ENCODE measurements at places on chromosomes 13 and 19. TPM values are rescaled to one million over a fixed set of nuclear protein-coding genes. Genes with fewer than 3 reads are reported as not detected.

DNA sequence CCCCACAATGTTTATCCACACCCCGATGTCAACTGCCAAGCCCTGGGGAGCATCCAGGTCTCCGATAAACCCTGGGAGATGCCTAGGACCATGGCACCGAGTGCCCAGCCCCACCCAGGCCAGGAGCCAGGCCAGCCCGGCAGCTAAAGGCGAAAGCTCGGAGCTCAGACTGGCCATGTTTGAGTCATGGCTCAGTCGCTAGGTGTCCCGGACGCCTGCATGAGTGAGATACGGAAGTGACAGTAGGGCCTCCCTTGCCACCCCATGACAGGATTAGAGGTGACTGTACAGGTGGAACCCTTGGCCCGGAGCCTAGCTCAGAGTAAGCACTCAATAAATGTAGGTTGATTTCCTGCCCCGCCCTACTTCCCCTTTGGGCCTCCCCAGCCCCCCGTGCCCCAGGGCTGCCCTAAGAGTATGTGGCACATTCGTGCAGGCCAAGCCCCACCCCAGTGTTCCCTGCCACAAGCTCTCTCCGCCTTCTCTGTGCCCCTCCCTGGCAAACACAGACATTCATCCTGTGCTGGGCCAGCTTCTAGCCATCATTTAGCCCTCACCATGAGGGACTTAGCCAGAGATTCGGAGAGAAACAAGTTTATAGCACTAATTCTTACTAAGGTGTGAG, 5.8 kb upstream of the TPM4 start:
- ATAC-seq = peak; percentile 98

- ATAC-seq = peak; percentile 74
These were observed 66.9 kb upstream of the TM9SF2 start for GRCh38 chr13:99434258-99434788.

DNA sequence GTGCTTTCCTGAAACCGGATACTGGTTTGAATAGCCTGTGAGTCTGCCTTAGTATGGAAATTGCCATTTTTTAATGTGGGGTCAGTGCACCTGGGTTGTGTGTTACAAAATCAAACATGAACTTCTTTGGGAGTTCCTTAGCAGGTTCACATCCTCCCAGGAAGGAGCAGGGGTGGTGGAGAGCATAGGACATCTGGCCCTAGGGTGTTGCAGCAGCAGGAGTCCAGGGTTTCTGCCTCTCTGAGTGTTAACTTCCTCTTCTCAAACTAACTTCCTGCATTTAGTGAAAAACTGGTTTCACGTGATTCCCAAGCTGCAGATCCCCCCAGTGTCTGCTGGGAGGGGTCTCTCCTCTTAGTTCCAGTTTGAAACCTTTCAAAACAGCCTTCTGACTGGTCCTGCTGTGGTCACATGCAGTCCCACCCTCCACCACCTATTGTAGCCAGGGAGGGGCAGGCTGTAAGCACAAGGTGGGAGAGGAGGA, 7.2 kb downstream of the RNASEH2B start:
- ATAC-seq = no peak

The CD320 gene
- 87.8 TPM for total RNA-seq

DNA sequence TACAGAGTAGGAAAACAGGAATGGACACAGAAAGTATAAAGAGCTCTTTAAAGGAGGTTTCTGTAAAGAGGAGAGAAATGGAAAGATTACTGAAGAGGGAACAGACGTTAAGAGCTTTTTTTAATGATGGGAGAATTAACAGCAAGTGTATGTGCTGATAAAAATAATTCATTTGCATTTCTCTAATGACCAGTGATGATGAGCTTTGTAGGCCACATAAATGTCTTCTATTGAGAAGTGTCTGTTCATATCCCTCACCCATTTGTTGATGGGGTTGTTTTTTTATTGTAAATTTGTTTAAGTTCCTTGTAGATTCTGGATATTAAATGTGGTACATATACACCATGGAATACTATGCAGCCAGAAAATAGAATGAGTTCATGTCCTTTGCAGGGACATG, 40.0 kb downstream of the MYO16 start:
- ATAC-seq = no peak

GRCh38 chr19:36049080-36049698, 4.9 kb downstream of the THAP8 start:
- no peak for ATAC-seq

DNA sequence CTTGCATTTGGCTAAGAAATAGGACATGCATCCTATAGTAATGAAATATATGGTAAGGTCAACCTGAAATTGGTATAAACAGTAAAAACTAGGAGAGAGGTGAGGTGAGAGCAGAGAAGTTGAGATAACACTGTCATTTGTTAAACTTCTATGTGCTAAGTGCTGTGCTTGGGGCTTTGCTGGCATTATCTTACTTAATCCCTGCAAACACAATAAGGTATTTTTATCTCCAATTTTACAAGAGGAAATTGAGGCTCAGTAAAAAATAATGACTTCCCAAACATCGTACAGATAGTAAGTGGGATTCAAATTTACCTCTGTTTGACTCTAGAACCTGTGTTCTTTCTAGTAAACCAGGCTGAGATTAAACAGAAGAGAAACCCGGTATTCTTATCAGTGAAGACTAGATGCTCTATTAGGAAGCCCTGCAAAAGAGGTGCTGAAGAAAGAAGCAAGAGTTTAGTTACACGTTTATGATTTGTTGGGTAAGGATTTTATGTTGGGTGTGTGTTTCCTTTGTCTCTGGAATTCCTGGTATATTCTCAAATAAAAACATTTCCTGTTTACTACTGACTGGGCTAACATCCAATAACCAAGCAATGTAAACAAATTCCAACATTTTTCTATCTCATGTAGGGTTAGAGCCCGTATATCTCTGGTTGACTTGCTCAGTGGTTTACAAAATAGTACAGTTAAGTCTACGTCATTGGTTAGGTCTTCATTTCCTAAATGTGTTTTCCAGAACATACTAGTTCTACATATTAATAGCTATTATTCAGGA, 137.3 kb upstream of the FNDC3A start:
- no peak for ATAC-seq

DNA sequence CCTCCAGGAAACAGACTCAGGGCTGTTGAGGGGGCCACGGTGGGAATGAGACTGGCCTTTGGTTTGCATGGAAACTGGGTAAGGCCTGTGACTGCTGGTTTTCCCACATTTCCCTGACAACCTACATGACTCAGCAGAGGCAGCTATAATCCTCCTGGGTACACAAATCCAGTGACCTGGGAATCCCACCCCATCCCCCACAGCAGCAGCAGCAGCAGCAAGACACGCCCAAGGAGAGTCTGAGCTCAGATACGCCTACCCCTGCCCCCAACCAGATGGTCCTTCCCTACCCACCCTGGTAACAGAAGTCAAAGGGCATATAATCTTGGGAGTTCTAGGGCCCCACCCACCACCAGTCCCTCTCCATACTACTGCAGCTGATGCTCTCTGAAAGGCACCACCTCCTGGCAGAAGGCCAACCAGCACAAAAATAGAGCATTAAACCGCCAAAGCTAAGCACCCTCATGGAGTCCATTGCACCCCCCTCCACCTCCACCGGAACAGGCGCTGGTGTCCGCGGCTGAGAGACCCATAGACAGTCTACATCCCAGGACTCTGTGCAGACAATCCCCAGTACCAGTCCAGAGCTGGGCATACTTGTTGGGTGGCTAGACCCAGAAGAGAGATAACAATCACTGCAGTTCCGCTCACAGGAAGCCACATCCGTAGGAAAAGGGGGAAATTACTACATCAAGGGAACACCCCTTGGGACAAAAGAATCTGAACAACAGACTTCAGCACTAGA, 237.2 kb upstream of the SPRY2 start:
- ATAC-seq = no peak

- no peak for ATAC-seq
These were observed 365.2 kb downstream of the PCDH17 start for GRCh38 chr13:57996717-57997116.

GRCh38 chr19:42468273-42468796, 25.6 kb upstream of the CXCL17 start:
- ATAC-seq = no peak

The PET100 gene
- 90.1 TPM for total RNA-seq

- ATAC-seq = peak; percentile 68
These were observed at the start of gene NDUFA11 for GRCh38 chr19:5903624-5904351. NDUFA11 (minus strand) TSS chr19:5903790; CDS start chr19:5903708, 82 bp downstream.

GRCh38 chr13:34462843-34463242, 479.2 kb upstream of the NBEA start:
- ATAC-seq = no peak

GRCh38 chr13:110523838-110524540, 37.5 kb downstream of the RAB20 start:
- no peak for ATAC-seq

GRCh38 chr13:22027566-22027965, 356.7 kb downstream of the FGF9 start:
- ATAC-seq = no peak

The LILRB3 gene
- total RNA-seq = 0.85 TPM

DNA sequence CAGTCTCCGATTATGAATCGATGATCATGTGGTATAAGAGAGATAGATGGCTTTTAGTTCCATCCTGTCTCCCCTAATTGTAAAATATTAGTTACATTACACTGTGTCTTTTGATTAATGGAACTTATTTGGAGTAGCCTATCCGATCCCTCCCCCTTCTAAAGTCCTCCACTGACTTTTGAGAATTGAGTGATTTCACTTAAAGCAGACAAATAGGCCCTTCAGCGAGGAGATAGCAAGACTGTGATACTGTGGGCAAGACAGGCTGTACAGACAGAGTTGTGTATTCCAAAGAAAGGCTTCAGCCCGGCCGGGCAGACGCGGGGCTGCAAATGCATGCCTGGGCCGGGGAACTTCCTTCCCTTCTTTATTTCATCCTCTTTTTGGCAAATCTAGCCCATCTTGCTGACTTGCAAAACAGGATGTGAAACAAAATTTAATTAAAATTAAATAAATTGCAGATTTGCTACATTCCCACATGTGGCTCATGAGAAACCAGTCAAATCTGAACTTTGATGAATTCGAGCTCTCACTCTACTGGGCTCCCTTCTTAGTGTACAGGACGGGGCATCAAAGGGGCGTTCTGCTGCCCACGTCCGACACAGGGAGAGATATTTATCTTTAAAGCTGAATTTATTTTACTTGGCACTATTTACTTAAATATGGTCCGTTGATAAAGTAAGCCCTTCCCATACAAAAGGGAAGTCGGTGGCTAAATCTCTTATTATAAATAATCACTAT, 314.8 kb downstream of the ZNF536 start:
- ATAC-seq = no peak

DNA sequence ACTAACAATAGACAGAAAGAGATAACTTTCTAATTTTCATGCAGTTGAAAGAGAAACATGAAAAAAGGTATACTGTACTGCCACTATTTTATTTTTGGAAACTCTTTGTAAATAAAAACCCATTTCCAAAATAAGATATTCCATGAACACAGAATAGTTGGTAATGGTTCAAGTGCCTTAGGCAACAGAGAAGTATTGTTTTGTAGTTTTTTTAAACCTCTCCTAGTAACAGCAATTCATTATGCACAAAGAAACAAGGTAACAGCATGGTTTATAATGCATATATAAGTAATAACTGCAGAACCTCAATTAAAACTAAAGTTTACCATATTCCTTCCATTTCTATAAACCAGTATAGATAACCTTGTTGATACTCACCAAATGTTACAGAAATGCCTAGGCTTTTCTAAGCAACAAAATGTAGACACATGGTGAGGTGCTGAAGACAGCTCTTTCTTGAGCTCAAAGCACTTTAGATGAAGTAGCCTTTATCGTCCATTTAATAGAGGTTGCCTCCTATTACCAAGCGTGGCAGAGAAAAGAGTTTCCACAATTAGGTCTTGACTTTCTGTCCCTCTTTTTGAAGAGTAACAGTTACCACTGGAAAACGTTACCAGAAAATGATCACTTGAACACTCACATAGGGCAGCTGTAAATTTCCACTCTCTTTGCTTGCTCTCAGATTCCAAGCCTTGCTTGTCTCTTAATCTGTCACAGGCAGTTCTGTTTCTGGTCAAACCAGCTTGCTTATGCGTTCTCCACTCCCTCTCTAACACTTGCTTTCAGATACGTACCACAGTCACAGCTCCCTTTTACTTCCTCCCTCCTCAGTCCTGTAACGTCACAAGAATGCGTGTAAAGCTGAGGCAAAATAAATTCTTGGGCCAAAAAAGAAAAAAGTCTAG, 42.9 kb downstream of the CAB39L start:
- ATAC-seq = no peak

The ADAT3 gene
- 12.2 TPM for total RNA-seq

The MYH14 gene
- total RNA-seq = not detected

DNA sequence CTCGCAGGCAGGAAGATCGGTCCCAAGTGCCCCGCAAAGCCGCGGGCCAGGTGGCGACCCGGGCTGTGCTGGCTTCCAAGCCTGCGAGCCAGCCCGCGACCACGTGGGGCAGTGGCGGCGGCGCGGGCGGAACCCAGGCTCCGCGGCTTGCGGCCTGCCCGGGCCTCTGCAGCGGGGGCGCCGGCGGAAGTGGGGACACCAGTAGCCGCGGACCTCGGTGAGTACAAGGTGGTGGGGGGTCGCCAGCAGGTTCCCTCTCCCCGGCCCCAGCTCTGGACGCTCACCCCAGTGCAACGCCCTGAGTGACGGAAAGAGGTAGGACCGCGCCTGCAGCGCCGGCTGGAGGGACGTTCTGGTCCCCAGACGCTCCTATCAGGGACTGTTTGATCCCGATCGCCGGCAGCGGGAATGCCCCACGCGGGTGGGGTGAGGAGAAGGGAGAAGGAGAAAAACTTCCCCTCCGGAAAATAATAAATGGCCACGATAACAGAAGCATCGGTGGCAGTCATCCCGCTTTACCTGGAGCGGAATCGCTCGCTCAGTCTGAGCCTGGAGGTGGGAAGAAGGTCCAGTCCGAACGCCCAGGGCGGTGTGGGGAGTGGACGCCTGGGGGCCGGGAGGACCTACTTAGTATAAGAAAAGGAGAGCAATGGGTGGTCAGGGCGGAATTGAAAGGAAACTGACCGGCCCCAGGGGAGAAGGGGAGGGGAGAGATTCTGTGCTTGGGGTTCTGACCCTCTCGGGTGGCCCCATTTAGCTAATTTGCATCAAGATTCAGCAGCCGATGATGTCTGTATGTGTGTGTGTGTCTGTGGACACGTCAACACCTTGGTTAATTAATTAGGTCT, at the start of gene GEMIN7:
Gene GEMIN7, plus strand, starts transcription at position 198 of the 848 bp plus-strand sequence. CDS start 10,855 bp downstream, outside the sequence.
- peak; percentile 64 for ATAC-seq

DNA sequence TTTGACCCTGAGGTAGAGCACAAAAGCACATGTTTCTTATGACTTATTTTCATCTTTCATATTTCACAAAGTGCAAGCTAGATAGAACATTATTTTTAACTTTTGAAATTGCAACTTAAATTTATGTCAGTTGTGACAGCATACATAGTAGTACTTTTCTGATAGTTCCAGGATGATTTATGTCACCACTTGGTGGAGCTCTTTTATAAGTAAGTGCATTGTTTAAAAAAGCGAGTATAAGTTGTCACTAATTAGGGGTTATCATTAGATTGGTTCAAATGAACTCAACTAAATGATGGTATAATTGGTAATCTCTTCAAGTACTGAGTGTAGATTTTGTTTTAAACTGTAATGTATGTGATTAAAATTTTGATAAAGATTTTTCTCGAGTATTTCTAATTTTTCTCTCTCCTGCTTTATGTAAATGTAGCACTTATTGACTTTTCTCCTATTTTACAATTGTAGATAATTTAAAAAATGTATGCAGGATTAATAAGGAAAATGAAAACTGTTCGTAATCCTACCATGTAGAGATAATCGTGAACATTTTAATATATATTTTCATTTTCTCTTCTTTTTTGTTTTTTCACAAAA, 31.1 kb downstream of the RB1 start:
- peak; percentile 53 for ATAC-seq

The PRTN3 gene
- total RNA-seq = not detected
